Stimulated activated CD8-positive, alpha-beta memory T cell treated with anti-CD3 and anti-CD28 coated beads, Interleukin-4, amount 100 ng/mL, for 4 hours (primary cell): ENCODE measurements at places on chromosomes 2 and 18.

DNA sequence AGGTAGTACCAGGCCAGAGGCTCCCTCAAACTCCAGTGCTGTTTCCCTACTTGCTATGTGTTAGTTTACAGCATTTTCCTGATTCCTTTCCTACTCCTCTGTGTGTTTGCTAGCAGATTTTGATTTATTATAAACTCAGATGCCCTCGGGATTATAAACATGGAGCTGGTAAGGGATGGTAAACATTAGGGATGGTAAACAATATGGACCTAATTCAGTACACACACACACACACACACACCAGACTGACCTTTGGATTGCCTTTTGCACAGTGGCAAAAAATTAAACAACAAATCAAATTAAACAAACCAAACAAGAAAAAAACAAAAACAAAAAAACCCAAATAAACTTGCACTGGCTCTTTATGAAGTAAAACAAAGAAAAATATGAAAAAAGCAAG is 55.4 kb upstream of the ACVR1 start:
- no peak for DNase-seq

DNA sequence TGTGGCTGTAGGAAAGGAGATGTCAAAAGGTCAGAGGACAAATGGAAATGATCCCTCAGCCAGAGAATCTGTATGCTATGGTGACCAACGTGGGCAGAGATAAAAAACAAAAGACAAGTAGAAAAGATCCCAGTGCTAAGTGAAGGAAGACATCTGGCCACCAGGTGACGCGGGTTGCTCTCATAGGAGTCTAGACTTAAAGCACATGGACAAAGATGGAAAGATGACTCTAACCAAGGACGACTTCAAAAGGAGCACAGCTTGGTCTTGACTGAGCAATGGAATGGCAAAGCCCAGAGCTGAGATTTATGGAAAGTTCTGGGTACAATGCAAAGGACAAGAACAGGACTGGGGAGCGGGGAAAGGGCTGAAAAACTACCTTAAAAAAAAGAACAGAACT is 96.8 kb downstream of the CLIP4 start:
- DNase-seq = no peak

GRCh38 chr2:128425731-128426620 is 107.3 kb upstream of the HS6ST1 start:
- no peak for DNase-seq

DNA sequence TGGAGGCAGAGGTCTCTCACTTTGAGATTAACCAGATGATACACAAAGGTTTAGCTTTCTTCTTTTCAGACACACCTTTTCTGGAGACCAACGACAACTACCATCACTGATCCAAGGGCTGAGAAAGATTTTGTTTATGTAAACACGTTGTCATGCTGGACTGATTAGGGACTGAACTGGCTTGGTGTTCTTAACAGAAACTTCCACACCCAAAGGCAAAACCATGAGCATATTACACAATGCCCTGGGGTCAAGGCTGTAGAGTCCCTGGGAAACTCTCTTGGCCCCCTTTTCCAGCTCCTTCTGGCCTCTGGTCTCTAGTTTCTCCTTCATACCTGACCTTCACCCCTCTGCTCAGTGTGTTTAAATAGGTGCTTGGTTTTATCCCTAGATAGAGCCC is 447.0 kb upstream of the TCF4 start:
- no peak for DNase-seq

DNA sequence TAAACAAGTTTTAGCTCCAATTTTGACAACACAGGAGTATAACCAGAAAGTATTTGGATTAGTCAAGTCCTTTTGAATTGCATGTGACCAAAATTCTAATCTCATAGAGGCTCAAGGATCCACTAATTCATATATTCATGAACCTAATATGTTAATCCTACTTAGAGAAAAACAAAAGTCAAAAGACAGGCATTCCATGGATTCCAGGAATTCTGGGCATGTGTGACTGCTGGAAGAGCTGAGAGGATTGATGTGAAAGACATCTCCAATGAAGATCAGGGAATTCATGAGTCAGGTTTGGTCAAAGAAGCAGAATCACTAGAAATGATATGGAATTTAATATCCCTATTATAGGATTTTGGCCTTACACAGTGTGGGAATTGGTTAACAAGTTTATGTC is 1494.6 kb upstream of the DDX18 start:
- no peak for DNase-seq

- no peak for DNase-seq
These were observed 39.2 kb downstream of the CCDC138 start for GRCh38 chr2:108825736-108826135.

- DNase-seq = no peak
These were observed 42.4 kb downstream of the REEP1 start for GRCh38 chr2:86295066-86295465.

- no peak for DNase-seq
These were observed 170.6 kb upstream of the MYT1L start for GRCh38 chr2:2501454-2502200.

DNA sequence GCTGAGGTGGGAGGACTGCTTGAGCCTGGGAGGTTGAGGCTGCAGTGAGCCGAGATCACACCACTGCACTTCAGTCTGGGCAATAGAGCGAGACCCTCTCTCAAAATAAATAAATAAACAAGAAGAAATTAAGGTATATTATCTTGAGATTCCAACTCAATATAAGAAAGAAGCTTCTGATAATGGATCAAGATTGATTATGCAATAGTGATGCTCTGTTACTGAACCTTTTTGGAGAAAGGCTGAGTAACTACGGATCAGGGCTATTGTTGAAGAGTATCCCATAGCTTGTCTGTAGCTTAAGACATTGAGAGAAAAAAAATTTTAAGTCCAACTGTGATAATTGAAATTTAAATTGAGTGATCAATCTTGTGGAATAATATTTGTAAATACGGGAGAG is 17.7 kb downstream of the GULP1 start:
- no peak for DNase-seq

DNA sequence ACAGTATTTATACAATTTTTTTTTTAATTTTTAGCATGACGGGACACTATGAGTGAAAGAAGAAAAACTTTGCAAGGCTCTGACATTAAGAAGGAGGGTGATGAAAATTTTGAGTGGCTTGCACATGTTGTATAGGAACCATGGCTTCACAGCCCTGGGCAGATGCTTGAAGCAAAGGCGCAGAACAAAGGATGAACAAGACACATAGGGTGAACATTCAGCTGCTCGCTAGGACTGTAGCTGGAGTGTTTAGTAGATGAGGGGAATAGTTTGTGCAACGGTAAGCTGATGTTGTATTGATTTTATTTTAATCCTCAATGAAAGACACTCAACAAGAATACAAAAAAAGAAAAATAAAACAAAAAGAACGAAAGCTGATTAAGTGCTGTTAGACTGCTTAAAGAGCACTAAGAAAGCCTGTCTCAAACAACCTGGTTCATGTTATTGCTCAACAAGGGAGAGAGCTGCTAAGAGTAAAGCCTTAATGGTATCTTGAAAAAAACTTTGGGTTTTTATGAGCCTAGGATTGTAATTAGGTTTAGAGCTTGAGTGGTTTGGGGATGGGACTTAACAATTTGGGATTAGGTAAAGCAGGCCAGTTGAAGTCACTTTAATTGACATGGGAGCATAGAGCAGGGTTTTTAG is 41.2 kb upstream of the GCFC2 start:
- no peak for DNase-seq

GRCh38 chr2:144091622-144092021 is 428.3 kb downstream of the ZEB2 start:
- no peak for DNase-seq

DNA sequence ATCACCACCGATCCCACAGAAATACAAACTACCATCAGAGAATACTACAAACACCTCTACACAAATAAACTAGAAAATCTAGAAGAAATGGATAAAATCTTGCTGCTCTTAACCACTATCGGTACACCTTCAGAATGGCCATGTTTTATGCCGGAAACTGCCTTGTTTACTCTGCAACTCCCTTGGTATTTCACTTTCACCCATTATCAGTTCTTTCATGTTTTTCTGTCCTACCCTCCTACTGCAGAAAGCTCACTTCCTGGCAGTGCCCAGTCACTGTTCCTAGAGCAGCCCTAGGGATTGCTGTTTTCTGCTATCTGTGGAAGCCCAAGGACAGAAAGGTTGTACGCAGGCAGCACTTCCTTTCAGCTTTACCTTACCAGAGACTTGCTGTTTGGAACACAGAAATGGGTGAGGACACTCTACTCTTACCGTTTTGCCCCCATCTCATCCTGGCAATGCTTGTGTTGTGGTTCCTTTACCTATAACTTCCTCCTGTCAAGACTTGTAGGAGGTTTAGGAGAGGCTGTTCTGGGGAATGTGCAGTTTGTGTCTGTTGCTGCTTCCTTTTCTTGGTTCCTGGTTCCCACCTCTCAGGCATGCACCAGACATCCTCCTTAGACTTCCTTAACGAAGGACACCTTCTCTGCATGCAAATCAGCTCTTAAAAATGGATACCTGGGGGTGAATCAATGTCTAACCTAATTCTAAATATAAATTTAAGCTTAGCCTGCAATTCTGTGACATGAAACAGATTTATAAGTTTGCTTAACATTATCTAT is 394.4 kb downstream of the SPAG16 start:
- DNase-seq = no peak
